ENCODE measurements at places on chromosomes 5 and 9. TPM values are rescaled to one million over a fixed set of nuclear protein-coding genes. Genes with fewer than 3 reads are reported as not detected.

DNA sequence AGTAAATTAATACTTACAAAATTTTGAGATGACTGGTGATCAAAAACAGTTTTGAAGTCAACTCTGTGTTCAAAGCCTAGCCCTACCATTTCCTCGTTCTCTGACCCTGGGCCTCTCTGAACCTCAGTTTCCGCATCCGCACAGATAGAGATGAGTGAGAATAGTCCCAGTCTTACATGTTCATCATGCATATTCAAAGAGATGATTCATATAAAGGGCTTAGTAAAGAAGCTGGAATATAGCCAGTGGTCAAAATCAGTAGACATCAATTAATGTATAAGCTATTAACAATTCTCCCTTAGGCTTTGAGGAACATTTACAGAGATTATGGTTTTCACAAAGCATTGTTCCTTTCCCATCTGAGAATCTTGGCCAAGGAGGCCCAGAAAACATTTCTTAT is 250.6 kb downstream of the SPOCK1 start:
- H3K27me3 ChIP-seq: no peaks in the 10 kb centered on the region
- no peaks in the 10 kb centered on the region for H3K36me3 ChIP-seq
- H3K27ac ChIP-seq: no peak overlapping the region
- no peak for DNase-seq

GRCh38 chr9:14279671-14280070 is 34.3 kb downstream of the NFIB start:
- H3K36me3 ChIP-seq: no peaks in the 10 kb centered on the region
- DNase-seq: no peak
- H3K27me3 ChIP-seq: no peaks in the 10 kb centered on the region
- peaks cover 4% of the 10 kb centered on the region for H3K4me1 ChIP-seq

GRCh38 chr5:132466433-132467286 is 23.9 kb downstream of the IRF1 start:
- peak overlapping the region; percentile 89 for H3K27ac ChIP-seq
- DNase-seq: no peak
- peaks cover 16% of the 10 kb centered on the region for H3K4me1 ChIP-seq
- no peaks in the 10 kb centered on the region for H3K36me3 ChIP-seq
- H3K4me3 ChIP-seq: no peak overlapping the region

DNA sequence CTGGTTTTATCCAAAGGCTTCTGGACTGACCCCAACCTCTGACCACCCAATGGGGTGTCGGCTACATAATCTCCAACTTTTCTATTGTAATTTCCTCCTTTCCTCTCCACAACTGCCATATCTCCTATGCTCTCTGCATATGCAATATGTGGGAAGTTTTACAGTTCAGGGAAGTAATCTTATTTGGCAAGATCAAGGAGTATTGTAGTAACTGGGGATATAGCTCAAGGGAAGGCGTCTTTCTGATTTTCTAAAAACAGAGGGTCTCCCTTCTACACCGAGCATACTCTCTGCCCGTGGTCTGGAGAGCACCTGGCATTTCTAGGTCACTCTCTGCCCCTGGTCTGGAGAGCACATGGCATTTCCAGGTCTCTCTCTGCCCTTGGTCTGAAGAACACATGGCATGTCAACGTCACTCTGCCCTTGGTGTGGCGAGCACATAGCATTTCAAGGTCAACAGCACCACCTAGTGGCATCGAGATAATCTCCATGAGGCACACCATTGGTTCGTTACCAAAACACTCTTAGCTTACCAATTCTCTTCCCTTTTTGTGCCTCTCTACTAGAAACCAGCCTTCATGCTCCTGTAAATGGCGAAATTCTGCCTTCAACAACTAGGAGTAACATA is 616.4 kb upstream of the NUDT12 start:
- H3K27me3 ChIP-seq: no peaks in the 10 kb centered on the region
- H3K4me3 ChIP-seq: no peak overlapping the region
- DNase-seq: no peak

DNA sequence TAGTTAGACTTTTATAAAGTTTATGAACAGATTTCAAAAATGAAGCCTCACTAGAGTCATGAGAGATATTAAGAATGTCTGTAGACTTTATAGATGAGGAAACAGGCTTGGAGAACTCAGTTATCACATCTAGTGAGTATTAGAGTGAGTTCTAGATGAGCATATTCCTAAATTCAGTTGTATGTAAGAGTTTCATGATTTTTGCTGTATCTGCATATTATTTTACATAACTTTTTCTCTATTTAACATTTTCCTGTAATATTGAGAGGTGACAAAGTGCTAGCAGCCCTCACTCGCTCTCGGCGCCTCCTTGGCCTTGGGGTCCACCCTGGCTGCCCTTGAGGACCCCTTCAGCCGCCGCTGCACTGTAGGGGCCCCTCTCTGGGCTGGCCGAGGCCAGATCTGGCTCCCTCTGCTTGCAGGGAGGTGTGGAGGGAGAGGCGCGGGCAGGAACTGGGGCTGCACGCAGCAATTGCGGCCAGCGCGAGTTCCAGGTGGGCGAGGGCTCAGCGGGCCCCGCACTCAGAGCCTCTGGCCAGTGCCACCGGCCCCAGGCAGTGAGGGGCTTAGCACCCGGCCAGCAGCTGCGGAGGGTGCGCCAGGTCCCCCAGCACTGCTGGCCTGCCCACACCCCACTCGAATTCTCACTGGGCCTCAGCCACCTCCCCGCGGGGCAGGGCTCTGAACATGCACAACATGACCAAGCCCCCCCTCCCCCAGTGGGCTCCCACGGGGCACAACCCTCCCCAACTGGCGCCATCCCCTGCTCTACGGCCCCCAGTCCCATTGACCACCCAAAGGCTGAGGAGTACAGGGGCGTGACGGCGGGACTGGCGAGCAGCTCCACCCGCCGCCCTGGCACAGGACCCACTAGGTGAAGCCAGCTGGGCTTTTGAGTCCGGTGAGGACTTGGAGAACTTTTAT is 182.1 kb downstream of the TLE1 start:
- H3K36me3 ChIP-seq: no peaks in the 10 kb centered on the region
- no peak for DNase-seq
- no peaks in the 10 kb centered on the region for H3K4me1 ChIP-seq
- H3K4me3 ChIP-seq: no peak overlapping the region
- no peak overlapping the region for H3K27ac ChIP-seq

DNA sequence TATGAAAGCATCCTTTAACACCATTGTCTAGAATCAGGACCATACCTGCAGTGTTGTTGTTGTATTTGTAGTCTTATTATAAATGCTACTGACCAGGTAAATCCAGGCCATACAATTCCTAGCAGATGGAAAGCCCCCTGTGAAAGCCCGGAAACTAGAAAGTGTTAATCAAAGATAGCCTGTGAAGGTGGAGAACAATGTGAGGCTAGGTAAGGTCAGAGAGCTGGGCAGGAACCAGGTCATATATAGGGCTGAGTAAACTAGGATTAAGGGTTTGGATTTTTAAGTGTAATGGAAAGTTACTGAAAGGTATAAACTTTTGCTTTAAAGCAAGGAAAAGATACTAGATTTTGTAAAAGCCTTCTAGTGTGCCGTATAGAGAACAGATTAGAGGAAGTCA is 6.7 kb downstream of the LRRC70 start:
- H3K27me3 ChIP-seq: no peaks in the 10 kb centered on the region
- no peaks in the 10 kb centered on the region for H3K36me3 ChIP-seq
- no peak overlapping the region for H3K27ac ChIP-seq
- peaks cover 17% of the 10 kb centered on the region for H3K4me1 ChIP-seq
- H3K4me3 ChIP-seq: no peak overlapping the region

- peaks cover 34% of the 10 kb centered on the region for H3K4me1 ChIP-seq
Measured at GRCh38 chr5:151005187-151005949, 15.0 kb upstream of the GPX3 start.

- no peaks in the 10 kb centered on the region for H3K27me3 ChIP-seq
- H3K36me3 ChIP-seq: no peaks in the 10 kb centered on the region
- DNase-seq: no peak
- H3K4me1 ChIP-seq: no peaks in the 10 kb centered on the region
- H3K27ac ChIP-seq: no peak overlapping the region
Measured at GRCh38 chr9:95740217-95741004, 135.1 kb upstream of the ERCC6L2 start.

- no peak overlapping the region for H3K27ac ChIP-seq
- no peaks in the 10 kb centered on the region for H3K4me1 ChIP-seq
- no peak overlapping the region for H3K4me3 ChIP-seq
- no peak for DNase-seq
- no peaks in the 10 kb centered on the region for H3K27me3 ChIP-seq
- H3K36me3 ChIP-seq: no peaks in the 10 kb centered on the region
Measured at GRCh38 chr5:7844901-7845300, 6.0 kb downstream of the CFAP90 start.

DNA sequence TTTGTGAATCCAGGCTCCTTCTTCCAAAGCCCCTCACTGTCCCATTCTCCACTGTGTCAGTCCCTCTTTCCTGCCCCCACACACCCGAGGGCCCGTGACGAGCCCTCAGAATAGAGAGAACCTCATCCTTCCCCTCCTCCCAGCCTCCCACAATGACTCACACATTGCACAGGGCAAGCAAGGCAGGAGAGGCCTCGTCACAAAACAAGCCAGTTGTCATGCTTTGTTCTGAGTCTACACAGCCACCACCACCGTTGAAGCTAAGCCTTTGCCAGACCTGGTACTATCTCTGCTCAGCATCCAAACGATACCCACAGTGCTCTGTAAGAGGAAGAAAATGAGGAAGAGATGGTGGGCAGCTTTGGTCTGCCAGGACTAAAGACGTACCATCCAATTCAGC is 142.2 kb upstream of the ZNF366 start:
- H3K4me1 ChIP-seq: no peaks in the 10 kb centered on the region
- DNase-seq: no peak
- no peak overlapping the region for H3K4me3 ChIP-seq
- no peak overlapping the region for H3K27ac ChIP-seq

- H3K4me3 ChIP-seq: no peak overlapping the region
- no peaks in the 10 kb centered on the region for H3K4me1 ChIP-seq
- H3K36me3 ChIP-seq: peaks cover 14% of the 10 kb centered on the region
- no peak for DNase-seq
Measured at GRCh38 chr9:133701321-133701980, 36.7 kb downstream of the SARDH start.

DNA sequence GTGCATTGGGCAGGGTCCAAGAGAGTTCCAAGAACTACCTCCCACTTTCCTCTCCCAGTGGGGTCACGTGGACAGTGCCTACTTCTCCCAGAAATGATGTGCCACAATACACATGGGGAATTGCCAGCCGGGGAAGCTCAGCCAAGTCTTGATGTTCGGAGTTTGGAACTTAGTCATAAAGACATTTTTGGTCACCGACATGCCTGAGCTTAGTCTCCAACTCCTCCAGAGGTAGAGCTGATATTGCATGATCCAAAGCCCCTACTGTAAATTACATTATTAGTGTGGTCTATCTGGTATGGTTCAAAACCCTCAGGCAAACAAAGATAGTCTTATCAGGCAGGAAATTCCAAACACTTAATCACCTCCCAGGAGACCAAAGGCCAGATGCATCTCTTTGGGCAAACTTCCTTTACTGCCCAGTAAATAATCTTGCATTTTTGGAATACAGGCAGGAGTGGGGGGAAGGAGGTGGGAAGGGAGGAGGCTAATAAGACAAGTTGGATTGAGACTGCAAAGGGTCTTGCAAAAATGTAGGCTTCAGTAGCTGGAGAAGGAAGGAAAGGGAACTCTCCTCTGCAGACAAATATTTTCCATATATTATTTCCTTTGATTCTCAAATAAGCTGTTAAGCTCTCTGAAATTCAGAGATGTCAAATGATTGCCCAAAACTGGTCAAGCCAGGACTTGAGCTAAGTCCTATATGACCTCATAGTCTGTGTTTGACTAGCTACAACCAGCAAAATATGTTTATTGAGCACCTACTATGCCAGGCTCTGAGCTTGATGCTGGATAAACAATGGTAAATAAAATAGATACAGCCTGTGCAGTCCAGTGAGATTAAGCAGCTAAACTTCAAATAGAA is 99.4 kb downstream of the DRD1 start:
- H3K36me3 ChIP-seq: no peaks in the 10 kb centered on the region
- no peak overlapping the region for H3K4me3 ChIP-seq
- H3K4me1 ChIP-seq: no peaks in the 10 kb centered on the region
- no peaks in the 10 kb centered on the region for H3K27me3 ChIP-seq
- no peak overlapping the region for H3K27ac ChIP-seq

DNA sequence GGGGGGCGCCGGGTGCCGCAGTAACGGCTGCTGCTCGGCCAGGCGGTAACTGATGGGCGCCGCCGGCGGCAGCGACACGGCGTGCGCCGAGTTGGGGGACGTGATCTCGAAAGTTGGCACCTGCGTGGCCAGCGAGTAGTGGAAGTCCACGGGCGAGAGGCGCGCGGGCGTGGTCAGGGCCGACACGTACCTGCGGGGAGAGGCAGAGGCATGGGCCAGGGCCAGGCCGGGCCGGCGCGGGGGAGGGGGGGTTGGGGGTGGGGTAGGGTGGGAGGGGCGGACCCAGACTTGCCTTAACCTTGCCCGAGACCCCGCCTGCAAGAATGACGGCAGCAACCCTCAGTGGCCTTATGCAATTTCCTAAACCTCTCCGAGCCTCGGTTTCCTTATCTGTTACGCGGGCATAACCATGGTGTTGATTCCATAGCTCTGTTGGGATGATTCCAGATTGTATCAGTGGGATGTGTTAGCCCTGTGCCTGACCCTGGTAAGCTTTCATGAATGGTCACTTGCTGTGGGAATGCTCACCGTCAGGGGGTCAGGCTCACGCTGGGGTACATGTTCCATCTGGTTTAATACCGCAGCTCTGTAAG is 53.0 kb downstream of the PSD2 start:
- no peaks in the 10 kb centered on the region for H3K27me3 ChIP-seq
- DNase-seq: no peak
- H3K36me3 ChIP-seq: no peaks in the 10 kb centered on the region
- no peak overlapping the region for H3K27ac ChIP-seq
- H3K4me1 ChIP-seq: peaks cover 12% of the 10 kb centered on the region

DNA sequence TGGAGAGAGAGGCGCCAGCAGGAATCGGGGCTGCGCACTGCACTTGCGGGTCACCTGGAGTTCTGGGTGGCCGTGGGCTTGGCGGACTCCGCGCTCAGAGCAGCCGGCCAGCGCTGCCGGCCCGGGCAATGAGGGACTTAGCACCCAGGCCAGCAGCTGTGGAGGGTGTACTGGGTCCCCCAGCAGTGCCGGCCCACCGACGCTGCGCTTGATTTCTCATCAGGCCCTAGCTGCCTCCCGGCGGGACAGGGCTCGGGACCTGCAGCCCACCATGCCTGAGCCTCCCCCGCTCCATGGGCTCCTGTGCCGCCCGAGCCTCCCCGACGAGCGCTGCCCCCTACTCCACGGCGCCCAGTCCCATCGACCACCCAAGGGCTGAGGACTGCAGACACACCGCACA is 325.6 kb downstream of the ACTL7B start:
- no peak overlapping the region for H3K27ac ChIP-seq
- H3K27me3 ChIP-seq: no peaks in the 10 kb centered on the region
- no peak overlapping the region for H3K4me3 ChIP-seq
- no peaks in the 10 kb centered on the region for H3K4me1 ChIP-seq

DNA sequence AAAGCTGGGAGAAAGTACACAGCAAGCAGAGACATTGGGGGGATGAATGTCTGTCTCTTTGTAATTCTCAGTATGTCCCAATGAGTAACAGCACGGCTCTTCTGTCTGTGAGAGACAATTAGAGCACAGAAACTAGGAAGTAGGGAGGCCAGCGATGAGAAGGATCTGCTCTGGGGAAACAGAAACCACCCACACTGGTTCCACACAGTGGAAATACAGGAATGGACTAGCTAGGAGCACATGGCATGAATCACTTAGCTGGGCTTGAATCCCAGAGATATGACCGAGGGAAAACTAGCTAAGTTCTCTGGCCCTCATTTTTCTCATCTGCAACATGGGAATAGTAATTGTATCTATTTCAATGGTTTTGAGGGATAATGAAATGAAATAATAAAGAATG is 895.9 kb downstream of the TLE4 start:
- no peaks in the 10 kb centered on the region for H3K36me3 ChIP-seq
- H3K4me3 ChIP-seq: no peak overlapping the region
- H3K27me3 ChIP-seq: no peaks in the 10 kb centered on the region

- H3K4me3 ChIP-seq: no peak overlapping the region
- no peaks in the 10 kb centered on the region for H3K4me1 ChIP-seq
- H3K27me3 ChIP-seq: no peaks in the 10 kb centered on the region
- H3K27ac ChIP-seq: no peak overlapping the region
Measured at GRCh38 chr5:5695266-5695665, 272.8 kb downstream of the ICE1 start.

The OSMR gene
- total RNA-seq: 4.3 TPM

The PCDHGA10 gene
- total RNA-seq: 2.0 TPM
